Activated T-cell treated with anti-CD3 and anti-CD28 coated beads, Interleukin-2, amount 50 U/mL, for 4 hours (primary cell): ENCODE measurements at places on chromosomes 3 and 15. TPM values are rescaled to one million over a fixed set of nuclear protein-coding genes. Genes with fewer than 3 reads are reported as not detected.

The GPR160 gene
- total RNA-seq = 2.2 TPM

- no peak for DNase-seq
Measured at GRCh38 chr15:49036650-49037545, 9.3 kb downstream of the SECISBP2L start.

DNA sequence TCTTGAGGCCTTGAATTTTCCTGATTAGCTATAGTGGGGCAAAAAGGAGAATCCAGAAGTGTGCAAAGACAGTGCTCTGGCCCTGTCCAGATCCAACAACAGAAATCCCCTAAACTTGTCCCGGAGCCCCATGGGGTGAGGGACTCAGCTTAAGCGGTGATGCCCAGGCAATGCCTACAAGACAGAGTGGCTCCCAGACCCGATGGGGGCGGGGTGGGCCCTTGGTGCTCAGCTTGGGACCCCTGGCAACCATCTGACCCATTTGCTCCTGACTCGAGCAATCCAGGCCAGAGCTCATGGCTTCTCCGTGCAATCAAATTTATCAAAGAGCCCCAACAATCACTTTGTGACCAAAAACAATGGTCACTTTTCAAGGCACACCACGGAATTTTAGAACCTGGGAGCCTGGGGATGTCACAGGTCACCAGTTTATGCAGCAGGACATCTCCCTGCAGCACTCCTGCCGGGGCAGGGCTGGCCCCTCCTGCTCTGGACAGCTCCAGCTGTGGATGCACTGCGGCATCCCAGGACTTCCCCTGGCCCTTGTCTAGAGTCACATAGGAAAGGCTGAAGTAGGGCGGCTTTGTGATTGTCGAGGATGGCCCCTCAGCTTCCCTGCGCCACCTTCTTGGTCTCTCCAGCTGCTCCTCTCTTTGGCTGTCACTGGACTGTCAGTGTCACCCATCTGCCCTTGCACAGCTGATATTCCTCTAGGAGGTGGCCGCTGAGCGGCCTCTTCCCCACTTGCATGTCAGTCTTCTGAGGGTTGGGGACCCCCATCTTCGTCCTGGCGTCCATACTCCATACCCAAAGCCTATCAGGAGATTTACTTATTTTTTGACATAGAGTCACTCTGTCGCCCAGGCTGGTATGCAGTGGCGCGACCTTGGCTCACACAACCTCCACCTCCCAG is 28.4 kb downstream of the RGMA start:
- DNase-seq = no peak

The NT5DC2 gene
- total RNA-seq = 53.1 TPM

The COL8A1 gene
- not detected for total RNA-seq

- DNase-seq = no peak
Measured at GRCh38 chr15:34684351-34684750, 70.4 kb downstream of the GJD2 start.

DNA sequence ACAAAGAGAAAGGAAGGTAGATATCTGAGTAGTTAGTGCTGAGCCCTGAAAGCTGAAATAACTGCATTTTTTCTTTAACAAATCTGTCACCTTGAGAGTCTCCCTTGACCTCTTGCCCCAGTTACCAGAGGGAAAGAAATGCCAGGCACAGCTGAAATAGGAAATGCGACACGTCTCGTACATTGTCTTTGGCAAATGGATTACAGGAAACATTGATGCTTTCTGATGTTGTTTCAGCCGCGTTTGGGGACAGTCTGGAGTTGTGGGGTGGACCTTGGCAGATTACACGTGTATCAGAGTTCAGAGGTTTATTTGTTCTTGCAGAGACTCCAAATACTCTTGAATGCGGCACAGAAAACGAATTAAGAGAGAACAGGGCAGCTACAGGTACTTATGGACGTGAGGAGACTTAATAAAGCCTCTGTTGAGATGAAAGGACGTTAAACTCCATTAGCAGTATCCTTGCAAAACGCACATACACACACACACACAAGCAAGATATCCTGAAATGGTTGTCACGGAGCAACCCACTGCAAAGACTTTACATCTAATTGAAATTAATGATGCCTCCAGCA is 272.8 kb upstream of the RORA start:
- no peak for DNase-seq

GRCh38 chr15:79475306-79475705 is 43.2 kb downstream of the MINAR1 start:
- DNase-seq = no peak

The TMIE gene
- total RNA-seq = 0.16 TPM

The ZNF660 gene
- 0.71 TPM for total RNA-seq

The GNAT1 gene
- total RNA-seq = not detected

GRCh38 chr15:93219859-93220420 is 130.9 kb upstream of the RGMA start:
- DNase-seq = no peak

GRCh38 chr3:143875546-143875945 is 27.3 kb upstream of the SLC9A9 start:
- no peak for DNase-seq

DNA sequence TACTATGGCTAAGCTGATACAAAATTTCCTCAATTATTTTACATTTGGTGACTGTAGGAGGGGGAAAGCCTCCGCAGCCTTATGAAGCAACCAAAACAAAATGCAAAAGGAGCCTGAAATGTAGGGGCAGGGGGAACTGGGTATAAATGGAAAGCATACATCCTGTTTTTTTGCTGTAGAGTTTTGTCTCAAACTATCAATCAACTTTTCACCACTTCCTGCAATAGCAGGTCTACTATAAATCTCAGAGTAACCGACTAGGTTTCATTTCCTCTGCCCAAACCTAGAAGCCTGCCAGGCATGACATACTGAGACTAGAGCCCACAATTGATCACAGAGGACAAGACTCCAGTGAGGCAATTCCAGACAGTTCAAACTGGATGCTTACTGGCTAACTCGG is 91.3 kb downstream of the SHQ1 start:
- DNase-seq = peak; percentile 10
